ENCODE measurements at places on chromosomes 6 and 20.

GRCh38 chr6:31094389-31094881 is 17.9 kb downstream of the C6orf15 start:
- DNase-seq: no peak

DNA sequence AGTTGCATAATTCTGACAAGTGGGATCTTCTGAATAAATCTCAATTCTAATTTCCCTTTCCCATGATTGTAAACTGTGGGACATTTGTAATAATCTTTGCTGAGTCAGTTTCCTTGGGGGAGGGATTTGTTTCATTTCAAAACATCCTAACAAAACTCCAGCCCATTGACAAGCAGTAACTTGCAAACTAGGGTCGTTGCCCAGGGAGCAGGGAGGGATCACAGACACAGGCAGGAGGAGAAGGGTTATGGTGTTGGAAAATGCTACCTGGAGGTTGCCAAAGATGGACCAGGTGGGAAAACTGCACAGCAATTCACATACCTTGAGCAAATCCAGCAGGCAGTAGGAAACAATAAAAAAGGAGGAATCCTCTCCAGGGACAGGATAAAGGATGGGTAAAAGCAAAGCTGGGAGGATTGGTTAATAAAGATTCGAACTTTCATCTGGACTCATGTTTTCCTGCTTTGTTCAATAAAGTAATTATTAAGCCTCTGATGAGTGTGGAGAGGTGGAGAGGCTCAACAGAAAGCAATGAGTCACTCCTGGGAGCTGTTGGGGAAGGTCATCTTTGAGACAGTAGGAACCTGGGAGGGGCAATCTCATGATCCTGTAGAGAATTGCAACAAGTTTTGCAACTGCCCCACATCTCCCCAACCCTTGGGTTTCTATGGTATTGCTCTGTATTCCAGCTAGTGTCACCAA is 87.3 kb upstream of the AKIRIN2 start:
- no peak for DNase-seq

DNA sequence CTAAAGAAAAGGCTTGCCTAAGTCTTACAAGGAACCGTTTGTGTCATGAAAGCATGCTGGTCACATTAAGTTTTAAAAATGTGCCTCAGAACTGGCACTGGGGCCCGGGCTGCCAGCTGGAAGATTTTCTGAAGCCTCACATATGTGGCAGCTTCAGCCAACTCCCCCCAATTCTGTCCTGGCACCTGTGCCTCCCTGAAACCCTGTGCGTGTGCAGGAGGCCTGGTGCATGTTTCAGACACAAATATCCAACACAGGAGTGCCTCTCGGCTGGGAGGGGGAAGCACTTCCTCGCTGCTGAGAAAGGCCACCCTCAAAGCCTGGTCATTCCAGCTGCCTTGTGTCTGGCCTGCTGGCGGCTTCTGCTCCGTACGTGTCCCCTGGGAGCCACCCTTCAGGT is 188.5 kb upstream of the SNX9 start:
- DNase-seq: no peak

DNA sequence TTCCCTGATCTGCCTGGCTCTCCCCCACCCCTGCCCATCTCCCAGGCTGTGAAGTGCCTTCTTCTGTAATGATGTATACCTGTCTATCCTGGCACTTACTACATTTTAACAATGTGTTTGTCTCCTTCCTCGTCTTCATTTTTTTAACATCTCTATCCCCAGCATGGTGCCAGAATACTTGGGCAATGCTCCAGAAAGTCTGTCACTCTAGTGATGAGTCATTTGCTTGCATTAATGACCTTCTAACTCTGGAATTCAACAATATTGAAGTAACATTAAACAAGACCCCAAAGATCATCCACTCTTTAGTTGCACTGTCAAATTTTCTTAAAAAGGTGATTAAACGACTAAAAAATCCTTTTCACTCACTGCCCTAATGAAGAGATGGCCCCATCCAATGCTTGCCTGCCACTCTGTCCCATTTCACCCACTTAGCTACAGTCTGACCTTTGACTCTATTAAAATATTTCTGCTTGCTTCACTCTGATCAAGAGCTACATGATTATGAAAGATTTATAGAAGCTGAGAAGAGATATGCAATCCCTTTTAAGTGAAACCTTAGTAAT is 7.7 kb upstream of the KLHL31 start:
- DNase-seq: no peak

DNA sequence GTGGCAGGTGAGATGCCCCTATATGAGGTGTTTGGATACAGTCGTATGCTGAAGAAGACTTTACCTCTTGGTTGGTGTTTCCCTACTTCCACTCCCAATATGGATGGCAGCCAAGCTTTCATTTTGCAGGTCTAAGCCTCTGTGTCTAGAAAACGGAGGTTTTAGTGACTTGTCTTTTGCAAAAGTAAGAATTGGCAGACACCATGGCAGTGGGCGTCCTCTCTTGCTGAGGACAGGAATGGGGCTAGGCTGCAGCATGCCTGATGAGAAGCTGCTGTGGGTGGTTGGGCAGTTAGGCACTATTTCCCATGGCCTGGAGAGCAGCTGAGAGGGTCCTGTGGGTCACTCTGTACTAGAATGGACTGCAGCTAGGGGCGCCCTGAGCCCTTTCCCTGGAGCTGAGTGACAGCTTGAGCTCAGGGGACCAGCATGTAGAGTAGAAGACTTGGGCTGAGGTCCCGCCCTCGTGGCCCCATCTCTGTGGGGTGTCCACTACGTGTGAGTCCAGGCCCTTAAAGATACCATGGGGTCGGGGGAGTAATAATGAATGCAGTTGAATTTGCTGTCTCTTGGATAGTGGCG is 127.4 kb downstream of the CDH26 start:
- no peak for DNase-seq

DNA sequence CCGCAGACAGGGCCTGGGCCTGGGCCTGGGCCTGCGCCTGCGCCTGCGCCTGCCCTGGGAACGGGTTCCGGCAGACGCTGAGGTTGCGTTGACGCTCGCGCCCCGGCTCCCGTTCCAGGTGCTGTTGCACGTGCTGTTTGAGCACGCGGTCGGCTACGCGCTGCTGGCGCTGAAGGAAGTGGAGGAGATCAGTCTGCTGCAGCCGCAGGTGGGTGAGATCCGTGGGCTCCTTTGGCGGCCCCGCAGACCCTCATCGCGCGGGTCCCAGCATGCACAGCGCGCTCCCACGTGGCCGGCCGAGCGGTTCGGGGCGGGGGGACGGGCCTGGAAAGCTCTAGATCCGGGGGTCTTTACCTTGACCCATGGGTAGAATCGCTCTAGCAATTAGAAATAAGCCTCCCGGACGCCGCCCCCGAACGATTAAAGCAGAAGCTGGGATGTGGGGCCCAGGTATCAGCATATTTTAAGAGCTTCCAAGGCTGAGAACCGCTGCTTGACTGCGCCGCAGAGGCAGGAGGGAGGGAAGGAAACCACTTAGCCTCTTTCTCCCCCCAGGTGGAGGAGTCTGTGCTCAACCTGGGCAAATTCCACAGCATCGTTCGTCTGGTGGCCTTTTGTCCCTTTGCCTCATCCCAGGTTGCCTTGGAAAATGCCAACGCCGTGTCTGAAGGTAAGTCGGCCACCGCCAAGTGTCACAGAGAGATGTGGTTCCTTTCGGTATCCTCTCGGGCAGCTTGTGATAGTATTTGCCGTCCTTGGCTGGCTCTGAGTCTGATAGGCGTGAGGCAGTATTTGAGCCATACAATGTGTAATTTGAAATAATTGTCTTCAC is 508 bp downstream of the NOP56 start:
- DNase-seq: no peak

- no peak for DNase-seq
Observed at GRCh38 chr20:61733891-61734732, 331.6 kb downstream of the TAF4 start.

DNA sequence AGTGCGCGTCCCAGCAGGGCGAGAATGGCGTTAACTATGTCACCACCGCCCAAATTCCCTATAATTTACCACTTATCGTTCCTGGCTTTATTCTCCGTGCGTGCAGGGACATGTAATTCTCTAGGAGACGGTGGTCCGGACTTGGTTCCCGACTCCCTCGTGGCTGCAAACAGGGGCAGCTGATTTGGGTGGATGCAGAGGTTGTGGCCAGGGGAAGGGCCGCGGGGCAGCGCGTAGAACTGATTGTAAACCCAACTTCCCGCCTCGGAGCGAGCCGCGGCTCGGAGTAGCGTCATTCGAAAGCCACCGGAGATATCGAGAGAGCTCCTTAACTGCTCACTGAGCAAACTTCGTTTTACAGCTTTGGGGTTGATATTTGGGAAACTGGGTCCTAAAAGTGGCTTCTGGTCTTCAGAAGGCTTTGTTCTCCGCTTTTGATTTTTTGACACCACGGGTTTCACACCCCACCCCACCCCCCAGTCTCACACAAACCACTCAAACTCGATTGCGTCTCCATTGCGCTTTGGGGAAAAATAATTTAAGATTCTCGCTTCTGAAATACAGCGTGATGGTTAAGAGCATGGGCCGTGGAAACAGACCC is 17.5 kb upstream of the ZSCAN9 start:
- no peak for DNase-seq

GRCh38 chr6:158383057-158383456 is 70.8 kb downstream of the TULP4 start:
- DNase-seq: no peak

- no peak for DNase-seq
Observed at GRCh38 chr20:6855104-6855503, 87.6 kb downstream of the BMP2 start.

GRCh38 chr6:29941016-29941415 is 1.3 kb upstream of the HLA-A start:
- DNase-seq: no peak

GRCh38 chr6:144127097-144127496 is 23.2 kb upstream of the STX11 start:
- no peak for DNase-seq

- DNase-seq: no peak
Observed at GRCh38 chr20:6347916-6348315, 225.1 kb upstream of the FERMT1 start.
